Naive thymus-derived CD8-positive, alpha-beta T cell (primary cell): ENCODE measurements at places on chromosomes 2 and 18. TPM values are rescaled to one million over a fixed set of nuclear protein-coding genes. Genes with fewer than 3 reads are reported as not detected.

DNA sequence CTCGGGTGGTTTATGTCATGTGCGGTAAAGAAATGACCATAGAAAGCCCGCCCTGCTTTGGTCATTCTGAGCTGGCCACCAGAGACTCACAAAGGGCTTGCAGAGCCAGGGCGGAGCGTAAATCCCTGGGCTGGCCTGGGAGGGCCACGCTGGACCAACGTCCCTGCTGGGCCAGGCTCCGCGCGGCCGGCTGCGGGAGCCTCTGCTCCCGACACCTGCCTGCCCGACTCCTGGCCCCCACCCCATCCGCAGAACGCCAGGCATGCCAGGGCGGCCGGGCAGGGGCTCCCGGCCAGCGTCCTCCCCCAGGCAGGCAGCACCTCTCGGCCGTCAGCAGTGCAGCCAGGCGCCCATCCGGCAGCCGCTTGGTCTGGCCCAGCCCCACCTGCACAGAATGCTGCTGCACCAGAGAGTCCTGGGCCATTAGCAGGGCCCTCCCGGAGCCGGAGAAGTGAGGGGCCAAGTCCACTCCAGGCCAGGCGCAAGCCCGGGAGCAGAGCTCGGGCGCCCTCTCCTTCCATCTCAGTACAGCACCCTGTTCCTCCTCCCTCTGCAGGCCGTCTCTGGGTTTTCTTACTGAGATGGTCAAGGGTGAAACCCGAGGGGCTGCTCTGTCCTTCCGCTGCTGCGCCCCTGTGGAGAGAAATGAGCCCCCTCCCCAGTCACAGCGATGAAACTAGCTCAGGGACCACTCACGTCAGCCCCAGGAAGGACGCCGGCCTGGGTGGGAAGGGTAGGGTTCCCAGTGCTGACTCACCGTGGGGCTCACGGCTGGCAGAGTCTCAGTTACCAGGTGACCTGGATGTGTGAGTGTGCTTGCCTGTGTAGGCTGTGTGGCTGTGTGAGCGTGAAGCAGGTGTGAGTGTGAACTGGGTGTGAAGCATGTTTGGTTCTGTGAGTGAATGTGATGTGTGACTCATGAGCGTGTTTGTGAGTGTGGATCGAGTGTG, 83.3 kb downstream of the PTGR3 start:
- DNase-seq, result no peak

DNA sequence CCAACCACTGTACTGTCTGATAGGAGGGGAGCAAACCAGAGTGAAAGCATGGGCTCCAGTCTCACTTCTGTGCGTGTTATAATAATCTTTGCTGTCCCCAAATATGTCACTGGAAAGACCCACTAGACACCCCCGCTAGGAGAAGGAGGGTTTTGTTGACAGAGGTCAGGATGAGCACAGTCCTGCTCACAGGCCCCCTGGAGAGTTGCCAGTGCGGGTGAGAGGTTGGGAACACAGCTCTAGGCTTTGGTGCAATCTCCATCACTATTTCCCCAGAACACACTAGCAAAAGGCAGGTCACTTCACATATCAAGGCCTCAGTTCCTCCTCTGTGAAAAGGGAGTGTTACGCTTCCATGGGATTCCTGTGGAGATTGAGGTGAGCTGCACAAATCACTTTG, 9.7 kb downstream of the XDH start:
- no peak for DNase-seq

Gene CENPA
- not detected for total RNA-seq

Gene SLC25A52
- not detected for total RNA-seq

Gene FAM98A
- total RNA-seq, result 26.9 TPM
